ENCODE measurements at places on chromosomes 16 and 17.

GRCh38 chr17:81422776-81423697 is 27.8 kb downstream of the BAHCC1 start:
- DNase-seq: peak; percentile 37

- no peak for DNase-seq
Observed at GRCh38 chr17:45751466-45751865, 32.7 kb upstream of the CRHR1 start.

DNA sequence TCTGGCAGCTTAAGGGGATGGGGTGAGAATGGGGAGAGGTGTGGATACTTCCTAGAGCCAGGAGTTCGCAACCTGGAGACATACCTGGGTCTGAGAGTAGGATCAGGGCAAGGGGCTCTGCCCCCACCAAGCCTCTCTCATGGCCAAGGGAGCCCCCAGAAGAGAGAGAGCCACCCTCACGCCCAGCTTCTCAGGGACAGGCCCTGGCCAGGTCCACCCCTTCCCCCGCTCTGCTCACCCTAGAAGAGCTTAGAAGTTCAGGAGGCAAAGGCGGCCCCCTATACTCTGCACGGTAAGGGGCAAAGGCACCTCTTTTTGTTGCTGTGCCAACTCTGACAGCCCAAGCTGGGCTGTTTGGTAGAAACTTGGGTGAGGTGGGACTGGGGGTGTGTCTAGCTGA is 69.3 kb upstream of the TMEM97 start:
- DNase-seq: no peak

DNA sequence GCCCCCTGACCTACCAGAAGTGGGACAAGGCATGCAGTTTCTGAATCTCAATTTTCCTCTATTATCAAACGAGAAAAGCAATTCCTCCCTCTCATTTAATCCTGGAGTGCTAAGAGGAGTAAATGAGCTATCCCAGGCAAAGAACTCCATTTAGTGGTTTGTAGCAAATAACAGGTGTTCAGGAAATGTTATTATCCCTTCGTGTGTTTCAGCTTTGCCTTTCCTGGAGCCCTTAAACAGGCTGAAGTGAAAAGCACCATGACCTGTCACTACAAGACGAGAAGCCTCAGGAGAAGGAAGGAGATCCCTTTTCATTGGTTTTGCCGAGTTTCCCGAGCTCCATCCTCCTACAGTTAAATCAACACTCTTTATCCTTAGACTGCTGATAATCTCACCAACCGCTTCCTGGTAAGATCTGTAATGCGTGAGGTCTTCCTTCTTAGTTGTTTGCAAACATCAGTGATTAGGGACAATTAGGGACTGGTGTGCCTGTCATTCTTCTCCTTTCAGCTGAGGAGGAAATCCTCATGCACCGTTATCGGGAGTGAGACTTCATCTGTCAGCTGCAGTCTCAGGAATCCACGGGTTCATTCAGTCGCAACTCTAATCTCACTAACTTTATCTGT is 30.8 kb upstream of the MYOCD start:
- DNase-seq: no peak

DNA sequence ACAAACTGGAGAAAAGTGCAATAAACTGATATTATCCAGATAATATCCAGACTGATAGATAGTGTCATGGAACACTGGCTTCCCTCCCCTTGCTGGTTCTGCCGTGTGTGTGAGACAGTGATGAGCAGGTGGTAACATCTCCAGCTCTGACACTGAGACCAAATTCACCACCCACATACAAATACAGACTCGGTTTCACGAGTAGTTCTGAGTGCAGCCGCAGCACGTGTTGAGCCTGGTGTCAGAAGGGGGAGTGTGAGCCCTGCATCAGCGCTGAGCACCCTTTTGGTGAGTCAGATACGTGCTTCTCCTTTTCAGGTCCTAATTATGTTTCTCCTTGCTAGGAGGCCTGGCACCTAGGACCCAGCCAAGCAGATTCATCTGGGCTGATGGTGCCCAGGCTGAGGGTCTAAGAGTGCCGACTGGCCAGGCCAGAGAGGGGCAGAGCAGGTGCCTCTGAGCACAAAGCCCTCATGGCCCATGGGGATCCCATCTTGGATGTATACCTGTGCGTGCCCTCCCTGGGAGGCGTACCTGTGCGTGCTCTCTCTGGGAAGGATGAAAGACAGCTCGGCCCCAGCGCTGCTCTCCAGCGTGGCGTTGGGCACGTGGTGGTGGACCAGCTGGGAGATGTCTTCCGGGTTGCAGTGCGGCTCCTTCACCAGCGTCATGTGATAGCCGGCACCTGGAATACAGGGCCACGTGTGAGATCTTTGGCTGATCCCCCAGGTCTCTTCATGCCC is 27.3 kb upstream of the RNPS1 start:
- DNase-seq: no peak

DNA sequence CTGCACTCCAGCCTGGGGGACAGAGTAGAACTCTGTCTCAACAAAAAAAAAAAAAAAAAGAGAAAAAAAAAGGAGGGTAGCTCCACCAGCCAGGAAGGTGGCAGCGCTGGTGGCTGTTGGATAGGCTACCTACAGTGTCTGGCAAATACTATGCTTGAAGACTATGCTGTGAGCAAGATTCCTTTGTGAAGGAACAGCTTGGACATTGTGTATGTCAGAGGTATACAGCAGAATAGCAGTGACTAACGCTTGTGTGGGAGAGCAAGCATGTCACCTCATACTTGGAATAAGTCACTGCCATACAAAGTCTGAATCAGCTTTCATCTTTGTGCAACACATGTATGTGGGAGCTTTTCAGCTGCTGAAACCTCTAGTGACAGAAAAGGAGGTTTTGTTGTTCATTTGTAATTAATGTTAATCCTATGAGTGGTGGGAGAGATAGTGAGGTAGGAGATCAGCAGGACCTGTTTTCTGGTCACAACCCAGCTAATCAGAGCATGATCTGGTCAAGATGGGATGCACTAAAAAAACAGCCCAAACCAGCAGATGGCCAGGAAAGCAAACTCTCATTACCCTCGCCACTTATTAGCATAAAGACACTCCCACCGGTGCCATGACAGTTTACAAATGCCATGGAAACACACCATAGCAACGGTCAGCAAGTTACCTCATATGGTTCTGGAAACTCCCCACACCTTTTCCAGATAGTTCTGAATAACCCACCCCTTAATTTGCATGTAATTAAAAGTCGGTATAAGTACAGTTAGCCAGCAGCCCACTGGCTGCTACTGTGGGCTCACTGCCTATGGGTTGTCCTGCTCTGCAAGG is 6.8 kb upstream of the ITGAD start:
- peak; percentile 5 for DNase-seq

DNA sequence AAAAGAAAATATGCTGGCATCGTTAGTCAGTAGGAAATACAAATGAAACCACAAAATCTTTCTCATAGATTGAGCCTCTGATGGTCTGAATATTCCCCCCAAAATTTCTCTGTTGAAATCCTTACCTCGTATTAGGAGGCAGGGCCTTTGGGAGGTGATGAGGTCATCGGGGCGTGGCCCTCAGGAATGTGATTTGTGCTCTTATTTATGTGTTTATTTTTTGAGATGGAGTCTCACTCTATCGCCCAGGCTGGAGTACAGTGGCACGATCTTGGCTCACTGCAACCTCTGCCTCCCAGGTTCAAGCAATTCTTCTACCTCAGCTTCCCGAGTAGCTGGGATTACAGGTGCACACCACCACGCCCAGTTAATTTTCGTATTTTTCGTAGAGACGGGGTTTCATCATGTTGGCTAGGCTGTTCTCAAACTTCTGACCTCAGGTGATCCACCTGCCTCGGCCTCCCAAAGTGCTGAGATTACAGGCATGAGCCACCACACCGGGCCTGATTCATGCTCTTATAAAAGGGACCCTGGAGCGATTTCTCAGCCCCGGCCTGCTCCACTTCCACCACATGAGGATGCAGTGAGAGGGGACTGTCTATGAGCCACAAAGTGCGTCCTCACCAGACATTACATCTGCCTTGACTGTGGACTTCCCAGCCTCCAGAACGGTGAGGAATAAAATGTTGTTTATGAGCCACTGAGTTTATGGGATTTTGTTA is 53.1 kb downstream of the DNAH17 start:
- no peak for DNase-seq

GRCh38 chr17:41782142-41782541 is 4.4 kb downstream of the JUP start:
- DNase-seq: no peak

DNA sequence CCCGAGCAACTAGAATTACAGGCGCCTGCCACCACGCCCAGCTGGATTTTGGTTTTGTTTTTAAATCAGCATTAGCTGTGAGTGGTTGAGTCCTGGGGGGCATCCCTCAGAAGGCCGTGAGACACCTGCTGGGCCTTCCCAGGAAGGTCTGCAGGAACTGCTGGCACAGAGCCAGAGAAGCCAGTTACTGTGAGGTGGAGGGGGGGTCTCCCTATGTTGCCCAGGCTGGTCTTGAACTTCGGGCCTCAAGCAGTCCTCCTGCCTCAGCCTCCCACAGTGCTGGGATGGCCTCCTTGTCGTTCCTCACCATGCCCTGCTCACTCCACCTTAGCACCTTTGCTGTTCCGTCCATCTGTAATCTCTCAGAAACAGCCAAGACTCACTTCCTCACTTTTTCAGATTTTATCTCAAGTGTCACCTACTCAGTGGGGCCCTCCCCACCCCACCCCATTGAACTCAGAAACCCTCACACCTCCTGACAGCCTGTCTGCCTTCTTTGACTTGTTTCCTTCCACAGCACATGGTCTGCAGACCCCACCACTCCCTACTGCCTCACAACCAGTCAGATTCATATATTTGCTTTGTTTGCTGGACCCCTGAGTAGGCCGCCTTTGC is 62.3 kb downstream of the WSB1 start:
- no peak for DNase-seq

- no peak for DNase-seq
Observed at GRCh38 chr17:78075011-78075410, 53.5 kb downstream of the TMC6 start.

GRCh38 chr17:73782231-73782630 is 138.0 kb upstream of the SDK2 start:
- DNase-seq: no peak

GRCh38 chr16:77171745-77172635 is 19.0 kb upstream of the MON1B start:
- DNase-seq: peak; percentile 93

GRCh38 chr17:48333034-48333530 is 96.9 kb downstream of the SKAP1 start:
- no peak for DNase-seq

- no peak for DNase-seq
Observed at GRCh38 chr16:31177136-31177535, 2.8 kb upstream of the FUS start.

DNA sequence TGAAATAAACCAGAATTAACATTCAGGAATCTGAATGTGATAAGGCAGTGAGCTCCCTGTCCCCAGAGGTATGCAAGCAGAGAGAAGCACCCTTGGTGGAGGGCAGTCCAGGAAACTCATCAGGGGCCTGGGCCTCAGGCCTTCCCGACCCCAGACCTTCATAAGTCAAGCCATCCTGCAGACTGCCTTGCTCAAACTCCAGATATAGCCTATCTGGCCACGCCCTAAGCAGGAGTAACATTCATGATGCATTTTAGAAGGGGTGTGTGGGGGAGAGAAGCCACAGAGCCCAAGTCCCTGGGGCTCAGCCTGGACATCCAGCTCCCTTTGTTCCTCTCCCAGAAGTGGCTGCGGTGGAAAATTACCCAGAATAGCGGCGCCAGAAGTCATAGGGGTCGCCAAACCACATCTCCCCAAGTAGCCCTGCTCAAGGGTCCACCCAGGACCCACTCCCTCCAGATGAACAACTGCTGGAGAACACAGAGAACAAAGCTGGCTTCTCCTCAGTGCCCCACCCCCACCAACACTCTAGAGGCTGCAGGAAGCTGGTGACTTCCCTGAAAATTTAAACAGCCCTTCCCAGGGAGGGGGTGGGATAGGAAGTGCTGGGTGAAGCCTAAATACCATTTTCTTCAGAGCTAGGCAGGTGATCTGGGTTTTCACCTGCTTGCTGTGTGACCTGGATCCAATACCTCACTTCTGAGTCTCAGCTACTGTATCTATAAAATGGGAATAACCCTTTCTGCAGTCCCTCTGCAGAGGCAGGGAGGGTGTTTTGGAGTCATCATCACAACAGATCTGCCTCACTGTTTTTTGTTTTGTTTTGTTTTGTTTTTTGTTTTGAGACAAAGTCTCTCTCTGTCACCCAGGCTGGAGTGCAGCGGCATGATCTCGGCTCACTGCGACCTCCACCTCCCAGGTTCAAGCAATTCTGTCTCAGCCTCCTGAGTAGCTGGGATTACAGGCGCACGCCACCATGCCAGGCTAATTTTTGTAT is 1.5 kb upstream of the SREBF1 start:
- no peak for DNase-seq

DNA sequence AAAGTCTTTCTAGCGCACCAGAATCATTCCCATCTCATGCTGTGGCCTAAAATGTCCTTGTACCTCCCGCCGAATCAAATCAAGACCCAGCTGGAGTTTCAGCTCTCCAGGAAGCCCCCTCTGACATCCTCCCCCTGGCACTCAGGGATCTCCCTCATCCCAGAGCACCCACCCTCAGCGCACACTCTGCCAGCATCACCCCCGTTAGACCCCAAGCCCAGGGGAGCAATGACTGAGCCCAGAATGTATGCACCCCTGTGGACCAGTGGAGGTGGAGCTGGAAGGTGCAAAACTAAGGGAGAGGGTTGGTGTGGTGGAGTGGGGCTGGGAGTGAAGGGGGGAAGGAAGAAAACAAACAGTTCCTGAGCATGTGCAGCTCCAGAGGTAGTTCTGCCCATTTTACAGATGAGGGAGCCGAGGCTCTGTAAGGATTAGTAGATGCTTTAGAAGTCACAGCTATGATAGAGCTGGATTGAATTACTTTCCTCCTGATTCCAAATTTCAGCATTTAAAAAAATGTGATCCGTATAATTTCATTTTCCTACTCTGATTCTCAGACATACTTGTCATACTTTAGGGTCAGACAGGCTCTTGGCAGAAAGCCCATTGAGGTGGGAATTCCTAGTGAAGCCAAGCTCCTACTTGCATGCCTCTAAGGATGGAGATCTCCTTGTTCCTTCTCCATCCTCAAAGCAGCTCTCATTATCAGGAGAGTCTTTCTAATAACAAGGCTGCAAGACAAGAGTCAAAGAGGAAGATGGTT is 242.7 kb downstream of the KATNIP start:
- no peak for DNase-seq

GRCh38 chr16:85190572-85190971 is 78.3 kb upstream of the CIBAR2 start:
- no peak for DNase-seq

- DNase-seq: no peak
Observed at GRCh38 chr17:7466639-7467341, 12.6 kb downstream of the ZBTB4 start.

DNA sequence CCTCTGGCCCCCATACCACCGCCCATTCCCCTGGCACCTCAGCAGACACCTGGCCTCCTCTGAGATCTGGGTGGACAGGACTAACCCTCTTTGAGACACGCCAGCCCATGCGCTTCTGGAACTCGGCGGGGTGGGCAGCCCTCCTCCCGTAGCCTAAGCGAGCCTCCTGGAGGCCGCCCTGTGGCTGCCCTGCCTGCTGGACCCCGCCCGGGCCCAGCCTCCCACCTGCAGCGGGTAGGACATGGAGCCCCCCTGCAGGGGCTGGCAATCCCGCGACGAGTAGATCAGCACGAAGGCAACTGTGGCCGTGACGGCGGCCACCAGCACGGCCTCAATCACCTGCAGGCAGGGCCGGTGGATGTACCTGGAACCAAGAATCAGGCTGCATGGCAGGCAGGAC is 8.2 kb upstream of the CCDC154 start:
- DNase-seq: no peak

GRCh38 chr16:14244196-14245010 is 173.3 kb downstream of the MRTFB start:
- no peak for DNase-seq

GRCh38 chr17:63966646-63967264 is 6.0 kb downstream of the SCN4A start:
- no peak for DNase-seq
